ENCODE measurements at places on chromosomes 1 and 21.

GRCh38 chr1:59755069-59755685, 59.6 kb upstream of the HOOK1 start:
- no peak for DNase-seq

DNA sequence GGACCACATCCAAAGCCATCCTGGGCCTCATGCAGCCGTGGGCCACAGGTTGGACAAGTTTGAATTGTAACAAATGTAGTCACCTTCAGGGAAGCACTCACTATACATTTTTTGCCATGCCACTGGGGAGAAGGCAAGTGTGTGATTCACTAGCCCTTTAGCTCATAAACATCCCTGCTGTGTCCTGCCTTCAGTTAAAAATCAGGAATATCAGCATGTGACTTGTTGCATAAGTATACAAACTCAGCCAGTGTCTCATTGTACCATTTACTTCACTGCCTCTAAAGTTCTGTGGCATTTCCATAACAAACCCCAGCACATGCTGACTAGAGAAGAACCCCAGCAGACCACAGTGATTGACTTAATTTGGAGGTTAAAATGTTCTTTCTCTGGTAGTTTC, 142.0 kb upstream of the C1orf105 start:
- DNase-seq: no peak

DNA sequence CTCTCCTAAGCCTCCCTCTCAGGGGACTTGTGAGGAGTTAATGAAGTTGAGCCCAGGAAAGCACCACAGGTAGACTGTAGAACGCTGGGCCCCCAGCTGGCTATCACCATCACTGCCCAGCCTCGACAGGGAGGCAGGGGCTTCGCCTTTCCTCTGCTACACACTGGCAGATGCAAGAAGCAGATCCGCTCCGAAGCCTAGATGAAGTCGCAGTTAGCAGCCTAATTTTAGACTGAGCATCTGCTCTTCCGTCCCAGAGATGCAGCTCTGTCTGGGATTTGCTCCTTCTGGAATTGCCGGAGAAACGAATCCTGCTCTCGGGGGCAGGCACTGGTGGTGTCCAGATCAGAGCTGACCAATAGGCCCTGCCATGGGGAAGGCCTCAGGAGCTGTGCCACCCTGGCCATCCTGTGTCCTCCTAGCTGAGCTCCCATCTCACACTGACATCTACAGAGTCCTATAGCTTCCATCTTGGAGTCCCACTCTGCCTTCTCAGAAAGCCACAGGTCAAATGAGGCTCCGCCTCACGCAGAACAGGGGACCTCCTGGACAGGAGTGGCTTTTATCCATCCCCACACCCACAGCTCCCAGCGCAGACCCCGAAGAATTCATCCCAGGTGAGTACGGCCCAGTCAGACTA, 186.8 kb upstream of the EDN2 start:
- DNase-seq: no peak

- DNase-seq: no peak
These were observed 2.4 kb downstream of the COA6 start for GRCh38 chr1:234375672-234376071.

DNA sequence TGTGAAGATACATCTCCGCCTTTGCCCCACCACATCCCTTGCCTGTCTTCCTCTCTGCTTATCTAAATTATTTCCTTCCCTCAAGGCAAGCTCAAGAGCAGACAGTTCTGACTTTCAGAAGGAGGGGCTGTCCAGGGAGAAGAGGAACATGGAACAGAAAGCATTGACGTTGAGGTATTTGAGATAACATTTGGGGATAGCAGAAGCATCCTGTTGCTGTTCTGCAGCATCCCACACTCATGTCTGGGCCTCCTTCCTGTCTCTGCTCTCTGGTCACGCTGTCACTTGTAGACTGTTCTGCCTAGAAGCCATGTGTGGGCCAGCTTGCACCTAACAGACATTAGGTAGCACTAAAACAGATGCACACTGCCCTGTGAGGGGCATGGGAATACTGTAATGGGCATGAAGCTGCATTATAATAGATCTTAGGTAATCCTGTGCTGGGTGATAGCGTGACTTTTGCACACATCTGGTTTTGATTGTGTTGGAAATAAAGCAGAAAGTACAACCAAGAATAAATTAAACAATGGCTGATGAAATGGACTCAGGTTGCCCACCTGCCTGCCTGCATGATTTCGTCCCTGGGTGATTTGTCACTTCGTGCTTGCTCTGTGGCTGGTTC, 660 bp upstream of the RD3 start:
- no peak for DNase-seq

DNA sequence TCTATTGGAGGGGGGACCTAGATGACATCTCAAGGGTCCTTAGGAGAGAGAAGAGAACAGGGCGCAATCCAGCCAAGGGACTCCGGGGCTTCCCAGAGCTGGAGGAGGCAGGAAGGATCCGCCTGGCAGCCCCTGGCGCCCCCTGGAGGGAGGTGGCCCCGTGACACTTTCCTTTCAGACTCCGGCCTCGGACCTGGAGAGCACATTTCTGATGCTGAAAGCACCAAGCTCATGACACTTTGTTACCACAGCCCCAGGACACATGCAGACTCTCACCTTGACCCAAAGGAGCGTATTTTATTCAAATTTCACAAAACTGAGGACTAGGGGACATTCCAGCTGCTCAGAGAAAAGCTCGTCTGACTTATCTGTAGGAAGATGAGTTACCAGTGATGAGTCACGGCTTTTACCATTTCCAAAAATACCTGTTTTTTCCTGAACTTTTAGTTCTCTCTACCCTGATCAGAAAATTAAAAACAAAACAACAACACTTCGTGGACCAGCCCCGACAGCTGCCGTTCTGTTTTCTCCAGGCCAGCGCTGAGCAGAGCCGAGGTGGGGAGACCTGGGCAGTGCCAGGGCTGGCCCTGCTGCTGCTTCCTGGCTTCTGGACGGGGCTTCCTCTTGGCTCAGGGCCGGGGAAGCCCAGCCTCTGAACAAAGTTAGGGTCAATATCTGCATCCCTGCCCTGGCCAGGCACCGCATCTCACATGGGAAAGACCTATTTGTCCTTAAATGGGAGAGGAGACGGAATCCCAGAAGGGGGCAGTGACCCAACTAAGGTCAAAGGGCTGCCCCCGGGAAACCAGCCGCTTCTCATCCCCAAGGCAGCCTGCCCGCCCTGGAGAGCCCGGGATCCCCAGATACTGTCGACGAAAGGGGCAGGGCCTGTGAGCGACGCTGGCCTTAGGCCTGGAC, 21.6 kb upstream of the POFUT2 start:
- peak; percentile 72 for DNase-seq

- DNase-seq: no peak
These were observed 319.1 kb downstream of the GPATCH2 start for GRCh38 chr1:217311766-217312165.
